Kidney epithelial cell (primary cell): ENCODE measurements at places on chromosomes 2 and 18. TPM values are rescaled to one million over a fixed set of nuclear protein-coding genes. Genes with fewer than 3 reads are reported as not detected.
A peak's percentile ranks its signal among the peaks of the same experiment; 100 is the strongest.

DNA sequence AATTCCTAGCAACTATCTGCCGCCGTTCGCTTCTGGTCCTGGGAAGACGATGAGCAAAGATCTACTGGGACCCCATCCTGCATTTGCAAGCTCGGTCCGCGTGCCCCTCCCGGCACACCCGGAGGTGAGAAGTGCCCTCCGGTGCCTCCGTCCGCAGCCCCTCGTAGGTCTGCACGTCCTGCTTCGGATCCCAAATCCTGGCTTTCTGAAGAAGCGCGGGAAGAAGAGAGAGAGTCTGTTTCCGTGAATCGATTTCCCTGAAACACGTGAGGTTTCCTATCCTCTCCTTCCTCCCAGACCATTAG, 5.0 kb upstream of the OSR1 start:
- DNase-seq = no peak

The STPG4 gene
- total RNA-seq = not detected in 2 replicates

DNA sequence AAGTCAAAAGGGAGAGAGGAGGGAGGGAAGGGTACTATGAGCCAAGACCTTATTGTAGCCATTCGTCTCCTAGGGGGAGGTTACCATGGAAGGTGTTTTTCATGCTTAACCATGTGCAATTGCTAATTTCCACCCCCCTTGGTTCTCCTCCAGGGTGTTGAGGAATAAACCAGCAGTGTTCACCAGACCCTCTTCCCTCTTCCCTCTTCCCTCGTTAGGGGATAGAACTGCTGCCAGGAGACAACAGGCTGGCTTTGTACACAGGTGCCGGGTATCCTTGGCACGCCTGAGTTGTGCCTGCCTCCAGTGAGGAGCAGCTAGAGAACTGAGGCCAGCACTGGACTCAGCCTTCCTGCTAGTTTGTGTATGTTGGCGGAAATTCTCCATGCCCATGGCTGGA, 41.1 kb upstream of the ARL5A start:
- DNase-seq = no peak

DNA sequence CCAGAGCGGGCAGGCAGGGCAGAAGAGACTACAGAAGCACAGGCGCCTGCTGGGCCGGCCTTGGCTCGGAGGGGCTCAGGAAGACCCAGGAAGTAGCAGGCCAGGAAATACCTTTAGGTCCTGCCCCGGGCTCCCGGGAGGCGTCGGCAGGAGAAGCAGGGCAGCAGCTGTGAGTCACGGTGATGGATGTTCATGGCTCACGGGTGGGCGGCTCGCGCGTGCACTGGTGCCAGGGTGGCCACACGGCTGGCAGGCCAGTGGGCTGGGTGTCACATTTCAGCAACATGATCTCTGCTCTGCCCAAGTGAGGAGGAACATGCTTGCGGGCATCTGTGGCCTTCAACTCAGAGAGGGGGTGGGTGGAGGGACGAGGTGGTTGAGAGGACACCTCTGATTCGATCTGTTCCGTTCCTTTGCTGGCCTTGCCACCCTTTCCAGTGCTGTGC, 139.3 kb downstream of the KLHL29 start:
- DNase-seq = peak; percentile 41

DNA sequence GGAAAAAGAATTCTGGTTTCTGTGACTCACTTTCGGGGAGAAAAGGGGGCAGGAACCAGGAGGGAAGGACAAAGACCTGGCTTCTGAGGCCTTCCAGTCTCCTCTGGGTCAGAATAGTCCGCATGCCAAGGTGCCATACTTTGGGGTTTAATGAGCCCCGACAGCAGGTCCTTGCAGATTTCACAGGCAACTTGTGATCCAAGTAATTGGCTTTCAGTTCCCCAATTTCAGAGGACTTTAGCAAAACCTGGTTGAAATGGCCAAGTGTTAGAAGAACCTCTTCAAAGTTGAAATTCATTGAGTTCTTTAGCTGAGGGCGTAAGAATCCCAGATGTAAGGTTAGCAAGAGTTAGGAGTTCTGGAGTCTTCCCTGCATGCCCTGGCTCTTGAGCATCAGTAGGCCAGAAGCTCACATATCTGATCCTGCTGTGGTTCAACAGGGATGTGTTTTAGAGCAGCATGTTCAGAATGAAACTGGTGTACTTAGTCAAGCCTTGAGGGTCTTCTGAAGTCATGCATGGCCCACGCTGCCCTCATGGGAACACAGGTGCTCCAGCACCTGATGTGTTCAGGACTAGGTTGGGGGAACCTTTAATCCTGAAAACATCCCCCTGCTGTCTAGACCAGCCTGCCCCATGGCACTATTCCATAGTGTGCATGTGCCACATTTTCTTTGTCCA, 143.0 kb downstream of the NUP35 start:
- no peak for DNase-seq

DNA sequence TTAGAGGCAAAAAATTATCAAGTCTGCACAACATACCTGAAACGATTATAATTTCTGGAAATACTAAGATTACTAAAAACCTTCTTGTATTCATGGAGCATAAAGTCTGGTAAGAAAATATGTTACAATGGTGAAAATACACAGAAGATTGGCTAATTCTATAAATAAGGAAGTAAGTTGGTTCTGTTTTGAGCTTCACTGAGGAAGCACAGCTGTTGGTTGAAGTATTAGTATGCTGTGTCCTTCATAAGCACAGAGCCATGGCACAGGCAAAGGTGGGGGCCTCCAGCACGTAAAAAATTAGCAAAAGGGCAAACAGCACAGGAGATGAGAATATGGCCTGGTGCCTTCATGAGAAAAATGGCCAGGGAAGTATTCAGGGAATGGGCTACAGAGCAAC, 40.4 kb upstream of the ANKRD62 start:
- DNase-seq = no peak

GRCh38 chr2:132633635-132634034, 36.4 kb downstream of the LYPD1 start:
- DNase-seq = no peak

The TMEM200C gene
- total RNA-seq = 4.9 and 8.1 TPM in 2 replicates

DNA sequence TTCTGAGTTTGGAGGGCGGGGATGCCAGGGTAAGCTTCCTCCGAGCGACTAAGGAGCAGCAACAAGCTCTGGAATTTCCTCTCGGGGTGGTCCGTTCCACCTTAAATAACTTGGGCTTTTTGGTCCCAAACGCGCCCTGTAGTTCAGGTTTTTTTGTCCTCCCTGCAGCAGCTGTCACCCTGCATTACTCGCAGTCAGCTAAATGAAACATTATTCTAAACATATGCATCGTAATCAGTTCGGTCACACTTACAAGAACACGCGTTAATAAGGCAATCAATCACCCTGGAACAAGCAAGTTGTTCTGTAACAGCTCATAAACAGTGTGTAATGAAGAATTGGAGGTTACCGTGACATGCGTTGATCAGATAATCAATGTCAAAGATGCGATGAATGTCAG, 8.3 kb downstream of the EVX2 start:
- no peak for DNase-seq

The AGXT gene
- total RNA-seq = 0.25 TPM in 1 of 2 replicates, not detected in the other

The GPR148 gene
- total RNA-seq = not detected in 2 replicates

GRCh38 chr2:215876139-215876936, 137.0 kb downstream of the MREG start:
- DNase-seq = no peak
